ENCODE measurements at places on chromosomes 4 and X. TPM values are rescaled to one million over a fixed set of nuclear protein-coding genes. Genes with fewer than 3 reads are reported as not detected.
A peak's percentile ranks its signal among the peaks of the same experiment; 100 is the strongest.

DNA sequence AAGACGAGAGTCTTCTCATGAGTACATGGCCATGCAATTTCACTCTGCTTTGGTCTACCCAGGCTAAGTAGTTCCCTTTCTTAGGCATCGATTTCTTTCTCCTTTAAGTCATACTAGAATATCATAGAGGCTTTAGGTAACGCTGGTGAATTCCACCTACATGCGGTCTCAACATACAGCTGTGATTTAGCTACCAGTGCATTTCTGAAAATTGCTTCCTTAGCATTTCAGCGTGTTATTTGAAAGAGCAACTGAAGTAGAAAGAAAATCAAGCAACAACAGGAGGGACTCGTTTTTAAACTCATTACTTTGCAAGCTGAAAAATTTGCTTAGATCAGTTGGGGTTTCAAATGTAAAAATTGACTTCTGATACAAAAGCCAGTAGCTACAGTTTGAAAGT, 48.1 kb upstream of the RASGEF1B start:
- no peak overlapping the region for H3K4me3 ChIP-seq
- no peak for DNase-seq
- H3K36me3 ChIP-seq, result no peaks in the 10 kb centered on the region
- peaks cover 10% of the 10 kb centered on the region for H3K4me1 ChIP-seq

- H3K36me3 ChIP-seq, result no peaks in the 10 kb centered on the region
- H3K4me3 ChIP-seq, result no peak overlapping the region
- no peak for DNase-seq
- no peak overlapping the region for H3K27ac ChIP-seq
- H3K4me1 ChIP-seq, result no peaks in the 10 kb centered on the region
- peaks cover 10% of the 10 kb centered on the region for H3K27me3 ChIP-seq
Measured at GRCh38 chrX:50768801-50769200, 45.2 kb downstream of the SHROOM4 start.

The ACSL4 gene
- total RNA-seq, result 63.2 TPM

DNA sequence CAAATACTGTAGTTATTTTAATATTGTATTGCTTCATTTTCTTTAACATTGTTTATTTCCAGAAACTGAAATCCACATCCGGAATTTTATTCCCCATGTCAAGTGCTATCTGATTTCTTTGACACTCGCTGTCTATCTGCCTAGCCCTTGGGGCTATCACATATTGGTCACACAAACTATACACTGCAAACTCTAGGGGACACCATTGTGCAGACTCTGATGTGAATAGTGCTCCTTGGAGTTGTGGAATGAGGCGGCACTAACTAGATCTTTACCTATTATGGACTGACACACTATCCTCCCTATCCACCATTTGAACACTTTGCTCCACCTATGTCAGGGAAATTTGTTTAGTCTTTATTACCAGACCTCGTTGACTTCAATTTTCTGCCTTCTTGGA, 534.5 kb downstream of the GLUD2 start:
- no peaks in the 10 kb centered on the region for H3K36me3 ChIP-seq
- no peak overlapping the region for H3K4me3 ChIP-seq
- H3K27ac ChIP-seq, result no peak overlapping the region
- no peaks in the 10 kb centered on the region for H3K27me3 ChIP-seq

GRCh38 chr4:142474398-142475087, 371.6 kb downstream of the INPP4B start:
- no peak overlapping the region for H3K4me3 ChIP-seq
- no peak for DNase-seq
- no peaks in the 10 kb centered on the region for H3K36me3 ChIP-seq
- peaks cover 6% of the 10 kb centered on the region for H3K4me1 ChIP-seq
- H3K27ac ChIP-seq, result no peak overlapping the region
- no peaks in the 10 kb centered on the region for H3K27me3 ChIP-seq

GRCh38 chr4:46946919-46947536, 38.0 kb upstream of the COX7B2 start:
- no peak for DNase-seq
- no peaks in the 10 kb centered on the region for H3K4me1 ChIP-seq
- no peak overlapping the region for H3K27ac ChIP-seq
- H3K4me3 ChIP-seq, result no peak overlapping the region

- H3K4me1 ChIP-seq, result no peaks in the 10 kb centered on the region
- no peak overlapping the region for H3K4me3 ChIP-seq
- no peaks in the 10 kb centered on the region for H3K27me3 ChIP-seq
- no peaks in the 10 kb centered on the region for H3K36me3 ChIP-seq
- DNase-seq, result no peak
- no peak overlapping the region for H3K27ac ChIP-seq
Measured at GRCh38 chrX:28756175-28756574, 168.9 kb downstream of the IL1RAPL1 start.

The BMP15 gene
- not detected for total RNA-seq

- H3K4me3 ChIP-seq, result peak overlapping the region; percentile 19
- H3K4me1 ChIP-seq, result peaks cover 12% of the 10 kb centered on the region
- no peak overlapping the region for H3K27ac ChIP-seq
- no peaks in the 10 kb centered on the region for H3K27me3 ChIP-seq
- H3K36me3 ChIP-seq, result no peaks in the 10 kb centered on the region
Measured at GRCh38 chr4:153115322-153116290, 88.6 kb upstream of the TRIM2 start.

GRCh38 chrX:113747274-113747973, 836.5 kb upstream of the HTR2C start:
- no peaks in the 10 kb centered on the region for H3K4me1 ChIP-seq
- no peak for DNase-seq
- H3K36me3 ChIP-seq, result no peaks in the 10 kb centered on the region
- no peak overlapping the region for H3K4me3 ChIP-seq
- no peak overlapping the region for H3K27ac ChIP-seq
- H3K27me3 ChIP-seq, result no peaks in the 10 kb centered on the region

- no peak overlapping the region for H3K27ac ChIP-seq
- H3K36me3 ChIP-seq, result no peaks in the 10 kb centered on the region
- DNase-seq, result no peak
- H3K4me3 ChIP-seq, result no peak overlapping the region
Measured at GRCh38 chrX:124994404-124994803, 325.3 kb upstream of the TEX13C start.

GRCh38 chr4:118213101-118213500, 139.7 kb downstream of the PRSS12 start:
- H3K36me3 ChIP-seq, result no peaks in the 10 kb centered on the region
- no peak overlapping the region for H3K27ac ChIP-seq
- DNase-seq, result no peak
- H3K4me3 ChIP-seq, result no peak overlapping the region
- H3K4me1 ChIP-seq, result no peaks in the 10 kb centered on the region
- no peaks in the 10 kb centered on the region for H3K27me3 ChIP-seq

The SMIM31 gene
- not detected for total RNA-seq

DNA sequence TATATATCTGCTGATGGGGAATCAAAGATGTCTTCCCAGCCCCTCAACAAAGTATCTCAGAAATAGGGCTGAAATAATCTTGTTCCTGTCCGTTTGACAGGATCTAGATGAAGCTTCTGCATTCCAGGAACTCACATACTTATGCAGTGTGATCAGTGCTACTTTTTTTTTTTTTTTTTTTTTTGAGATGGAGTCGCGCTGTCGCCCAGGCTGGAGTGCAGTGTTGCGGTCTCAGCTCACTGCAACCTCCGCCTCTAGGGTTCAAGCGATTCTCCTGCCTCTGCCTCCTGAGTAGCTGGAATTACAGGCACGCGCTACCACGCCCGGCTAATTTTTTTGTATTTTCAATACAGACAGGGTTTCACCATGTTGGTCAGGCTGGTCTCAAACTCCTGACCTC, 36.4 kb downstream of the DHX15 start:
- no peak overlapping the region for H3K4me3 ChIP-seq
- H3K27ac ChIP-seq, result no peak overlapping the region
- H3K27me3 ChIP-seq, result no peaks in the 10 kb centered on the region
- no peak for DNase-seq
- peaks cover 34% of the 10 kb centered on the region for H3K36me3 ChIP-seq

DNA sequence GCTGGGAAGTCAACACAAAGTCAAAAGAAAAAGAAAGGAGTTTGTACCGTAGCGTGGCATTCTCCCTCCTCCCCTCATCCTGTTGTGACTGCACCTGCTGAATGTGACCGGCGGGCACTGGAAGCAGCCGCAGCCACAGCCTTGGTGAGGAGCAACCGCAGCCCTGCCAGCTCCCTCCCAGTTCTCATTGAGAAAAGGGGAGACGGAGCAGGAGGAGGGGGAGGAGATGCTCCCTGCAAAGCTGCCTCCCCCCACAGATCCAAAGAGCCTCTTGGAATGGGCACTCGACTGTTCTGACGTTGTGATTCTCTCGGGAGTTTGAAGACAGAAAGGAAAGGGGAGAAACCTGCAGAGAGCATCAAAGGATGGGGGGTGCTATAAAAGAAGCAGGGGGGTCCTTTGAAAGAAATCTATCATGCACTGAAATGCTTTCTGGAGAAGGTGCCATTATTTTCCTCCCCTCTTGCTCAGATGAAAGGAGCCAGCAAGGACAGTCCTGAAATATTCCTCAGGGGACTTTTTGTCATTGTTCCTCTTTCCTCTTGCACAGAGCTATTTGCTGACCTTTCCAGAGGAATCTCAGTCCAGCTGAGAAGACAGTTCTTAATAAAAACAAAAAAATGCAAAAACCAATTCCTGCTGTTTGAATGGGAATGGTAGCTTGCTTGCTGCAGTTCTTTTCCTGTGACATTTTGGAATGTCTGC, 429.7 kb downstream of the MAPK10 start:
- DNase-seq, result no peak
- no peak overlapping the region for H3K4me3 ChIP-seq
- peaks cover 15% of the 10 kb centered on the region for H3K27me3 ChIP-seq
- no peaks in the 10 kb centered on the region for H3K36me3 ChIP-seq
- no peak overlapping the region for H3K27ac ChIP-seq

- DNase-seq, result no peak
- H3K4me3 ChIP-seq, result no peak overlapping the region
- H3K36me3 ChIP-seq, result no peaks in the 10 kb centered on the region
Measured at GRCh38 chr4:82652062-82652461, 90.3 kb upstream of the TMEM150C start.

The ARHGAP10 gene
- total RNA-seq, result 6.1 TPM

DNA sequence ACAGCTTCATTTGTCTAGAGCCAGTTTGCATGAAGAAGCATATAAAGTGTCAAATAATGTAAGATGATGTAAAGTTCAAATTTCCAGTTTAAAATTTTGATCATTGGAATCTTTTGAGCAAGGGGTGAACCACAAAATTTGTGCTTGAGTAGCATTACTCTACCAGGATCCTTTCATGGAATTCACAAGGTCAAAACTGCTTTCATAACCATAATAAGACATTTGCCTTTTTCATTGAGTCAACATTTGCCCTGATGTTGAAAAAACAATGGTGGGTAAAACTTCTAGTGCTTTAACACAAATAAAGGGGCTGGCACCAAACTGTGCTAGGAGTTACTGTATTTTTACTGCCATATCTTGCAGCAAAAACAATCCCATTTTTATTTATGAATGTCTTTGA, 142.2 kb downstream of the GLRA3 start:
- no peak overlapping the region for H3K27ac ChIP-seq
- H3K4me3 ChIP-seq, result no peak overlapping the region
- no peak for DNase-seq
- no peaks in the 10 kb centered on the region for H3K27me3 ChIP-seq

GRCh38 chr4:109332926-109333464, 30.5 kb upstream of the COL25A1 start:
- no peaks in the 10 kb centered on the region for H3K4me1 ChIP-seq
- H3K36me3 ChIP-seq, result no peaks in the 10 kb centered on the region

DNA sequence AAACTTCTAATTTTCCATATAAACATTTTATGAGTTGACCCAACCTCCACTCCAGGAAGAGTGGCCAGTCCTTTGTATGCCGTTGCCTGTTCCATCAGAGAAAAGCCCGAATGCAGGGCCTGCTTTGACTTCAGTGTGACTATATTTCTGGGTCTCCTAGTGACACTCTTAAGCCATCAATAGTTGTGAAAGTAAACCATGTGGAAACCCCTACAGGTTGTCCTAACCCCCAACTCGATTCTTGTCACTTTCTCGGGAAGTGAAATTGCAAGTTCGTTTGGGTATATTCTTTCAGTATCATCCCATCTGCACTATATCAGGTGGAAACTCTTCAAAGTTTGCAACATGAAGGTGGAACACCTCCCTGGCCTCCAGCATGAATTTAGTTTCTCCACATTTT, 52.8 kb downstream of the EFHC2 start:
- H3K4me3 ChIP-seq, result no peak overlapping the region
- no peak for DNase-seq
- no peak overlapping the region for H3K27ac ChIP-seq
- H3K4me1 ChIP-seq, result no peaks in the 10 kb centered on the region
- H3K27me3 ChIP-seq, result no peaks in the 10 kb centered on the region
- no peaks in the 10 kb centered on the region for H3K36me3 ChIP-seq

The SERPINA7 gene
- not detected for total RNA-seq
